NCI-H524 treated with DMSO at 0.1 percent for 48 hours (cell line): ENCODE measurements at places on chromosomes 7 and 10.

- no peak for DNase-seq
These were observed 106.8 kb downstream of the MBL2 start for GRCh38 chr10:52665821-52666220.

DNA sequence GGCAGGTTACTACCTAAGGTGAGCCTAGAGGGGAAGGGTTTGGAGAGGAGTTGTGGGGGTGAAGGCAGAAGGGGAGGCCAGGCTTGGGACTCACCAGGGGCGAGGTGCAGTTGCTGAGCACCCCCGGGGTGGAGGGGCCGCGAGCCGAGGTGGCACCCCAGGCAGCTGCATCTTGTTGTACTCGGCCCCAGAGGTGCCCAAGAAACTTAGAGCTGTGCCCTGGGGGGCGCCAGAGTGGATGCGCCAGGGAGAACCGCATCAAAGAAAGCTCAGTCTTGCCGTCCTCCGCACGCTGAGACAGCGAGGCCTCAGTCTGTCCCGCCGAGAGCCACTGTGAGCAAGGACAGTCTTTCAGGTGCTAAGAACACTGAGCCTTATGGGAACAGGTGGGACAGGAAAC, 7.4 kb downstream of the ATG9B start:
- no peak for DNase-seq

DNA sequence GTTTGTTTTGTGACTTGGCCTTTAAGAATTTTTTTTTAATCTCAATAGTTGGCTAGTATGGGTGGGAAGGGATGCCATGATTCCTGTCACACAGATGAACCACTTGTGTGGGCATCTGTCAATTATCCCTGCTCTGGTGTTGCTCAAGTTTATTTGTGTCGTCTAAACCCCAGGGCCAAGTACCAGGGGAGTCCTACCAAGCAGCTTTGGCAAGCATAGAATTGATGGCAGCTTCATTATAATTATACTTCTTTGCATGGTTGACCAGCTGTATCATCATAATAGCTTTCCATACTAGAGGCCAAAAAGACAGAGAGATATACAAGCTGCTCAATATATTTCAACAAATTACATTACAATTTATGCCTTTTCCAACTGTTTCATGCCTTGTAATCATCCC, 30.4 kb downstream of the SUGCT start:
- no peak for DNase-seq

GRCh38 chr7:158470336-158470735, 117.3 kb downstream of the PTPRN2 start:
- no peak for DNase-seq

GRCh38 chr10:98134117-98134430, 383 bp upstream of the R3HCC1L start:
- no peak for DNase-seq

DNA sequence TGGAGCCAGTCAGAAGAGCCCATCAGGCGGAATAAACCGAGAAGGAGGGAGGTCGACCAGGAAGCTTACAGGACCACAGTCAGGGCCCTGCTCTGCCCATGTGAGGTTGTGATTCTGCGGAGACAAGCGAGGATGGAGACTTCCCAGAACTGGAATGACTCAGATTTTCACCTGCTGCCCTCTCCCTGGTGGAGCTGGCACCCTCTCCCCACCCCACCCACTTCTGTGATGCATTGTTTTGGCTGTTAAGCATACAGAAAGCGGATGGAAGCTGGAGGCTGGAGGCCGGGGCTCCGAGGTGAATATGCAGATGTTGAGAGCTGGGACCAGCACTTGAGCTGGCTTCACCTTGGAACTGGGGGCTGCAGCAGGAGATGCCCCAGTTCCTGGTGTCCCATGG, 57.4 kb downstream of the NPTX2 start:
- no peak for DNase-seq

- DNase-seq: no peak
These were observed 10.6 kb upstream of the CALU start for GRCh38 chr7:128728598-128728997.

DNA sequence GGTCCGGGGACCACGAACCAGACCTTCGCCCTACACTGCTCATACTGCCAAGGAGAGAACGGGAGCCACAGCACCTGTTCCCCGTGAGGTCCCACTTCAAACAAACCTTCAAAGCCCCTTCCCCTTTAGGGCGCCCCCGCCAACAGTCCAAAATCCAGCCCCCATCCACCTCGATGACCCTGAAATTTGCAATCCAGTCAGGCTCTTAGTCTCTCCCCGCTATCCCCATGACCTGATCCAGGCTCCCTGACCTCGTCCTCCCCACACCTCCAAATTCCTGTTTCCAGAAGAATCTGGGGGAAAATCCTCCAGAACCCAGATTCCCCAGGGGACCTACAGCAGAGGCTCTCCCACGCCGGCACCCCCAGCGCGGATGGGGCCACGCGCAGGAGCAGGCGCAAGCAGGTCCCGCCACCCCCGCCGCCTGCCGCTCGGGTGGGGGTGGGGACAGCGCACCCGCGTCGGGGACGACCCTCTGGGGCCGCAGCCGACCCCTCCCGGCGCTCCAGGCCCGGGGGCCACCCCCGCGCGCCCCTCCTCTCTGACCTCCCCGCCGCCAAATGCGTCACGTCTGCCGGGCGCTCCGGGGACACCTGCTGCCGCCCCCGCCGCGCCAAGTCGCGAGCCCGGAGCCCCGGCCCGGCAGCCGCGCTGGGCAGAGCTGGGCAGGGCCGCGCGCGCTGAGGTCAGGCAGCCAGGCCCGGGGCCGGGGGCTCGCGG, 753 bp downstream of the CAMK2B start:
- DNase-seq: no peak

- DNase-seq: no peak
These were observed 27.1 kb downstream of the MGMT start for GRCh38 chr10:129494176-129494575.

DNA sequence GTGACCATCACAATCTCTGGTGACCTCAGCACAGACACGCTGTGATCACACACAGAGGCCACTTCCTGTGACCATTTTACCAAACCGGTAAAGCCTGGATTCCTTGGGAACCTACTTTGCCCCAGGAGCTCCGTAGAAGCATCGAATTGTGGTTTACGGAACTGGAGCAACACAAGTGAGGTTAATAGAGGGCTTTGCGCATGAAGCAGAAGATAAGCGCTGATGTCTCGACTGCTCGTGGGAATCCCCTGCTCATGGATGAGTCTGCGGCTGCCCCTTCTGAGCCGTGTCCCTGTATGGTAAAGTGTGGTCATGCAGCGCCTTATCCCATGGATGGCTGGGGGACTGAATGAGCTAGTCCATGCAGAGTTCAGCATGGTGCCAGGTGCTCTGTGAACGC, 53.6 kb downstream of the VIPR2 start:
- DNase-seq: no peak

DNA sequence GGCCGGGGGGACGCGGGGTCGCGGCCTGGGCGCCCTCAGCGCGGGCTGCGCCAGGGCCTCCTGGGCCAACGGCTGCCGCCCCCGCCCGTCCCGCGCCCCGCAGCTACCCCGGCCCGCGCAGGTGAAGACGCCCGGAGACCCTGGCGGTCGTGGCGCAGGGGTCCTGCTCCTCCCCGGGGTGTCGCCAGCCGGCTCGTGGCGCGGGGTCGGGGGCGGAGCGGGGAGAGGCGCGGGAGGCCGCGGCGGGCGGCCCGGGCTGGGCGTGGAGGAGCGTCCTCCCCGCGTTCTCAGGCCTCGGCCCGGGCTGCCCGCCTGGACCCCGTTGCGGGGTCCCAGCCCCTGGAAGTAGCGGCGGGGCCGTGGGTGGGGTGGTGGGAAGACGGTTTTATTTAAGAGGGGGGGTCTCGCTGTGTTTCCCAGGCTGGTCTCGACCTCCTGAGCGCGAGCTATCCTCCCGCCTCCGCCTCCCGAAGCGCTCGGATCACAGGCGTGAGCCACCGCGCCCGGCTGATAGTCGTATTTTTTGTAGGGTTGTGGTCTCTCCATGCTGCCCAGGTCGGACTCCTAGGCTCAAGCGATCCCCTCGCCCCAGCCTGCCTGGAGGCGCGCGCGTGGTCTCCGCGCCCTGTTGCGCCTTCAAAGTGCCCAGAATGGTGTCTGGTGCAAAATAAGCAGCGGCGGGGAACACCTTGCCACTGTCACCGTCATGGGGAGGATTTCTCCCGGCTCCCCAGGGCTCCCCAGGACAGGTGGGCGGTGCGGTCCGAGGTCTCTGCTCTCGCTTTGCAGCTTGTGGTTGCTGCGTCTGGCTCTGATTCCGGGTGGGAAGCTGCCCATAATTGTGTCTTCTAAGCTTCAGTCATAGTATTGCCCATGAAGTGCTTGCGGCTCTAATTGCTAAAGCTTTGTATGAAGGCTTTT, 15.3 kb upstream of the SUN1 start:
- no peak for DNase-seq
